ENCODE measurements at places on chromosomes 5 and 9.
A peak's percentile ranks its signal among the peaks of the same experiment; 100 is the strongest.

GRCh38 chr9:92639124-92639523, 30.8 kb downstream of the IPPK start:
- no peak for DNase-seq

DNA sequence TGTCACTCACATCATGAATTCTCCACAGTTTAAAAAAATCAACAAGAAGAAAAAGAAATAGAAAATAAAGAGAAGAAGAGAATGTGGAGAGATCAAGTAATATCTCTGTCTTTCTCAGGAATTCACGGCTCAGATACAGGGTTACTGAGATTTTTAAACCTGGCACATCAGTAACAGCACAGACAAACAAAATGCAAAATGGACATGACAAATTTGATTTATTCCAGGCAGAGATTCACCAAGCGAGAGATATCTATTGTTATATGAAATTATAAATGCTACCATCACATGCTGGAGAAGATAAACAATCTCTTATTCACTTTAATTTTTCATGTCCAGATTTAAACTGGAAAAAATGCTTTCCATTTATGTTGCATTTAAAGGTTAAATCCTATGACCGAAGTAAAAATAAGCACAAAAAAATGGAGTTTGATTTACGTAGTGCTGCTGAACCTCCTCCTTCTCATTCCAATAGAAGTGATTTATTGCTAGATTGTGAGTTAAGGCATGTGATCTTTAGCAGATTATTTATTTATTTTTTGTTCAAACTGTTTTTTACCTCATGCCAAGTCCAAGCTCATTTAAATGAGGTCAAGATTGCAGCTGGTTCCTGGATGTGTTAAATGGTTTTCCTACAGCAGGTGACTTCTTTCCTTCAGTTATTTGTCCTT, 926.4 kb downstream of the MAT2B start:
- DNase-seq: no peak

GRCh38 chr5:108472237-108472636, 90.3 kb upstream of the FBXL17 start:
- DNase-seq: no peak

DNA sequence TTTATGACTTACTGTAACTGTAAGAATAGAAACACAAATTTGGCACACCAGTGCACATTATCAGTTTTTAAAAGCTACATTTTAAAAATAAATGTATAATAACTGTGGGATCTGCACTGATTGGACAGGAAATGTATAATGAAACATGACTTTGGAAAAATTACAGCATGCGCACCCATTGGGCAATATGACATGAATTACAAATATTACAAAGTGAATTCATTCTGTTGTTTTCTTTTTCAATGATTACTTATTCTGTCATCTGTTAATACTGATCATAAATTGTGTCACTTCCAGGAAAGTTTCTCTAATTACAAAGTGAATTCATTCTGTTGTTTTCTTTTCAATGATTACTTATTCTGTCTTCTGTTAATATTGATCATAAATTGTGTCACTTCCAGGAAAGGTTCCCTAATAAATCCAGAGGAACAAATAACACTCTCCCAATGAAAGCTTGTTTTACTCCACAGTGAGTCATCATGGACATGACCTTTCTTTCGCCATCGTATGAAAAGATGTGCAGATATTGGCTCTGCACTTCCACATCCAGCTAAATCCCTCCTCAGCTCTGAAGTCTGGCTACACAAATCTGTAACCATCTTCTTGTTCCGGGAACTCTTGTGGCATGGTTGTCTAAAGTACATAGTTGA, 297.0 kb upstream of the HAPLN1 start:
- DNase-seq: no peak

GRCh38 chr9:4939118-4939561, 45.9 kb upstream of the JAK2 start:
- DNase-seq: peak; percentile 5

DNA sequence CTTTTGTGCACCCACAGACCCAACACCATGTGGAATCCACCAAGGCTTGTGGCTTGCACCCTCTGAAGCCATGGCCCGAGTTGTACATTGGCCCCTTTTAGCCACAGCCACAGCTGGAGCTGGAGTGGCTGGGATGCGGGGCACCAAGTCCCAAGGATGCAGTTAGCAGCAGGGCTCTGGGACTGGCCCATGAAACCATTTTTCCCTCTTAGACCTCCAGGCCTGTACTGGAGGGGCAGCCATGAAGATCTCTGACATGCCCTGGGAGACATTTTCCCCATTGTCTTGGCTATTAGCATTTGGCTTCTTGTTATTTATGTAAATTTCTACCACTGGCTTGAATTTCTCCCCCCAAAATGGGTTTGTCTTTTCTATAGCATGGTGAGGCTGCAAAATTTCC, 51.8 kb downstream of the RASA1 start:
- DNase-seq: no peak

GRCh38 chr5:66779528-66779927, 183.3 kb downstream of the MAST4 start:
- DNase-seq: no peak

GRCh38 chr5:119363936-119364335, 8.1 kb downstream of the TNFAIP8 start:
- no peak for DNase-seq

DNA sequence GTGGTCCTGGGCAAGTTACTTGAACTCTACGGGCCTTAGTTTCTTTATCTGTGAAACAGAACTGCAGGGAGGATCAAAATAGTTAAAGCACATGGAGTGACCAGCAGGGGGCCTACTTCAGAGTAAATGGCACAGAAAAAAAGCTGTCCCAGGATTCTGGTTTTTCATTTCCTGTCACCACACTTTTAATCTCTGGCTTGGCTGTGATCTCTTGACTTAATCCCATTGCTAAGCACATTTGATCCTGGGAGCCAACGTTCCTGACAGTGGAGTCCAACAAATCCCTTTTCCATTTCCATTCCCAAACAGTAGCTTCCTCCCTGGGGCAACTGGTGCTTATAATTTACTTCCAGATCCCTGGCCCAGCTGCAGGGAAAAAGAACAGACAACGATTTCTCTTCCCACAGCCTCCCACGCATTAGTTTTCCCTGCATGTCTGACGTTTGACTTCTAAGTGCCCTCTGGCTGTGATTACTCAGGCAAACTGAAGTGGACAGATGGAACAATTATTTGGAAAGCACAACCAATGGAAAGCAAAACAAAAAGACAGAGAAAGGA, 136.5 kb upstream of the STK32A start:
- DNase-seq: peak; percentile 62

GRCh38 chr5:91024727-91025126, 358.4 kb downstream of the ARRDC3 start:
- DNase-seq: no peak

DNA sequence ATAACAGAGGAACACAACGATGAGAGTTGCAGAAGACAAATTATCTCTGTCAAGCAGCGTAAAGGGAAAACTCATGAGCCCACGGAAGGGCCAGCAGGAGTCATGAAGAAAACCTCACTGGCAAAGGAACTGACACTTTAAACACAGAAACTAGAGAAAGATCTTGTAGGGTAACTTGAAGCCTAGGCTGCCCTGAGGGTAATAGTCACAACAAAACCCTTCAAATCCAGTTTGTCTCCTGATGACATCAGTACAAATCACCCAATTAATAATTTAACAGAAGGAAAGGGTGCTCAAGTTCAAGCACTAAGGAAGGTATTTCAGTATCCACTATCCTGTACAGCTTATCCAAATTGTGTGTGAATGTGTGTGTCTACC, 549.1 kb downstream of the MTRR start:
- no peak for DNase-seq

DNA sequence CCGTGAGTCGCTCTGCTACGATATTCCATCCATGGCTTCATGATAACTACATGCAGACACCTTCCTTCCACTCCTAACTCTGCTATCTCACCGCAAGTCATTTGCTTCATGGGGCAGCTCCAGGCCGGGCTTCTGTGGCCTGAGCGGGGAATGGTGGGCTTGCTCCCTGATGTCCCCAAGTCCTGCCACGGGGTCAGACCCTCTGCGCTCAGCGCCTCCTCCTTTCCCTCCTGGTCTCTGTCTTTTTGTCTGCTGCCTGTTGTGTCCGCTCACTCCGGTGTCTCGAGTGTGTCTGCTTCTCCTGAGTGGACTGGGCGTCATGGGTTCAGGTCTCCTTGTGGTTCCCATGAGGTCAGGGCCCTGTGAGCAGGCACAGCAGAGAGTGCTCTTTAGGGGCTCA, 139.6 kb downstream of the CACNA1B start:
- no peak for DNase-seq

GRCh38 chr9:127214421-127215267, 49.9 kb upstream of the GARNL3 start:
- peak; percentile 35 for DNase-seq

DNA sequence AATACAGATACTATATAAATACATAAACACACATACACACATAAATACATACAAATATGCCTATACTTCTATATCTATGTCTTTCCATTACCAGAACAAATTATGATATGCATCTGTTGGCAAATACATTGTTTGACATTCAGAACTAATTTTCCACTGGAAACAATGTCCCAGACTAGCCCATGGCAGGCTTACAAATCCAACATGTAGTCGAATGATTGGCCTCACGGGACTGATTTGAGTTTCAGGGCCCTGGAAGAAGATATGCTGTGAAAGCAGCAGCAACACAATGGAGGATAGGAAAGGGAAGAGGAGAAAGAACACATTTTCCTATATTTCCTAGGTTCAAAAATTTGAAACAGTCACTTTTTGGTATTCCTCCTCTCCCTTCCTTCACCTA, 881.1 kb upstream of the DMAC1 start:
- no peak for DNase-seq

GRCh38 chr5:68431601-68432337, 216.2 kb downstream of the PIK3R1 start:
- DNase-seq: no peak

DNA sequence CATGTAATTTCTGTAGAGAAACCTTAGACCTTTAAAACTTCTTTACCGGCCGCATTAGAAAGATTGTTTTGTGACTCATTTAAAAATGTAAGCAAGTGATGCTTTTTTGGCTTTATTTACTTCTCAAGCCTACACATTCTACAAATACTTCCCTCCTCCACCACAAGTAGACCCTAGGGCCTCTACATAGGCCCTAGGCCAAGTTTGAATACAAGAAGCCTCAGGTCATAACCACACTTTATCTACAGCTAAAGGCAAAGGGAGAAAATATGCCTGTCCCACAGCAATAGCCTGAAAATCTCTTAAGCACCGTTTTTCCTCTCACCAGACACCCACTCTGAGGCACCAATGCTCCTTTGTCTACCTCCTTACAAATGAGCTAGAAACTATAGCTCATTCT, 53.9 kb downstream of the CSNK1A1 start:
- DNase-seq: no peak

- no peak for DNase-seq
Measured at GRCh38 chr5:37355161-37355560, 15.7 kb downstream of the NUP155 start.

DNA sequence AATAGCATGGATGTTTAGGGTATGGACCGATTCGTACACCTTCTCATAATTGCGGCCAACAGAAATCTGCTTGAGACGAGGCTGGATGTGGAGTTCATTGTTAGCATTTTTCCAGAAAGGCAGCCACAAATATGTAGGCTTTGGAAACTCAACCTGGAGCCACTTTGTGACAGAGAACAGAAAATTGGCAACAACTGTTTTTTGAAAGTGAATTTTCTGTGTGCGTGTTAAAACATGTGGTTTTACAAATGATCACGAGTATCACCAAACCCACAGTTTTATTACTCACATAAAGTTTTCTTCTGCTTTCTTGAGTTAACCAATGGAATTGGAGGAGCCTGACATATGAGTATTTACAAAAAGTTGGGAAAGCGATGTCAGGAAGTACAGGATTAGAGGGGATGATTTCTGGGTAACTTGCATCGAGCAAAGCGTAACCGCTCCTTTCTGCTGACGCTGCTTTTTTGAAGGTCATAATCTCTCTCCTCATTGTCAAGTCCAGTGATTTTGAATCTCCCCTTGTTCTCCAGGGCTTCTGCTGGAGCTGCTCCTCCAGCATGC, 138.5 kb upstream of the TAF11L2 start:
- no peak for DNase-seq

Measured in NCI-H1694 treated with DMSO at 0.1 percent for 48 hours (cell line).